ENCODE measurements at places on chromosomes 5 and 9. TPM values are rescaled to one million over a fixed set of nuclear protein-coding genes. Genes with fewer than 3 reads are reported as not detected.

The LCN15 gene
- not detected for total RNA-seq

The RLN2 gene
- total RNA-seq, result 4.0 TPM

The TRAF1 gene
- total RNA-seq, result 150 TPM

The PCDHA7 gene
- not detected for total RNA-seq

The ANKRD18A gene
- 0.85 TPM for total RNA-seq

The IL31RA gene
- total RNA-seq, result not detected

The IFNA2 gene
- not detected for total RNA-seq

The OR1L1 gene
- total RNA-seq, result not detected

The SLCO4C1 gene
- total RNA-seq, result 0.38 TPM
